ENCODE measurements at places on chromosomes 4 and X.

DNA sequence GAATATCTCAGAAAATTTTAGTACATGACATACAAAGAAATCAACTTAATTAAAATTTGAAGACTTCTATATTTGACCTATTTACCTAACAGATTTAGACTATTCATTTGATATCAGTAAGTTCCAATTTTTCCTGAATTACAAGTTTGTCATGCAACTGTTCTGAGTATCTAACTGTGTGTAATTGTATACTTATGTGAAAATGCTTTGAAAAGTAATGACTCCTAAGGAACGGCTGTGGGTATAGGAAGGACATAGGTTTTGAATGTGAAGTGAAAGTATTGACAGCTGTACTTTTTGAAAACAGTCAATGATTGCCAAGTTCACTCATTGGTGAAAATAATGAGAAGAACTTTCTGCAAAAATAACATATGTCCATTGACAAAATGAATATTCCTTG lies 2.9 kb downstream of the GRIA2 start:
- DNase-seq: no peak

DNA sequence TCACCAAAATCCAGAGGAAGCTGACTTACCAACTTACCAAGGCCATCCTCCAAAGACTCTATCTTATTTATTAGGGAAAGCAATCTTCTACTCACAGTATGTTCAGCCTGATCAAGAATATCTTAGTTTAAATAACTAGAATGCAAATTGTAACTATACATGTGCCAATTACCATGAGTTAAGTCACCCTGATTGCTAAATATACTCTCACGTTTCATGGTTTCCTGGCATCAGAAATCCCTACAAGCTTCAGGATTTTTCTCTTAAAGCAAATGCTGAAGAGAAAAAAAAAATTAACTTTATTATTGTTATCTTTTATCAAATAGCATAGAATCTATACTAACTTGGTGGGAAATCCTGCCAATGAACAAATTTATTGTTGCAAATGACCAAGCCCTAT lies 63.0 kb upstream of the MXD4 start:
- no peak for DNase-seq

GRCh38 chrX:77597511-77597910 lies 150.3 kb downstream of the FGF16 start:
- DNase-seq: no peak

- peak; percentile 58 for DNase-seq
These were observed at the start of gene ATP8A1 for GRCh38 chr4:42656944-42657792. Gene ATP8A1, minus strand, starts transcription at chr4:42657105. Its CDS starts 232 bp downstream, at chr4:42656873.

- DNase-seq: no peak
These were observed 512.2 kb downstream of the FSTL5 start for GRCh38 chr4:161651586-161651985.
